ENCODE measurements at places on chromosomes 7 and 10. TPM values are rescaled to one million over a fixed set of nuclear protein-coding genes. Genes with fewer than 3 reads are reported as not detected.
A peak's percentile ranks its signal among the peaks of the same experiment; 100 is the strongest.

Gene INTS15
- total RNA-seq = 7.0 TPM

Gene MAP3K8
- total RNA-seq = 5.0 TPM

Gene CALCR
- not detected for total RNA-seq

Gene HMX2
- not detected for total RNA-seq

DNA sequence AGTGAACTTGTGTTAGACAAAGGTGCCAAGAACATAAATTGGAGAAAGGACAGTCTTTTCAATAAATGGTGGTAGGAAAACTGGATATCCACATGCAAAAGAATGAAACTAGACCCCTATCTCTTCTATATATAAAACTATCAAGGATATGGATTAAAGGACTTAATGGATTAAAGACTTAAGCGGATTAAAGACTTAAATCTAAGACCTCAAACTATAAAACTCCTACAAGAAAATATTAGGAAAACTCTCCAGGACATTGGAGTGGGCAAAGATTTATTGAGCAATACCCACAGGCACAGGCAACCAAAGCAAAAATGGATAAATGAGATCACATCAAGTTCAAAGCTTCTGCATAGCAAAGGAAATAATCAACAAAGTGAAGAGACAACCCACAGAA is 242.9 kb upstream of the MEOX2 start:
- no peak for DNase-seq

GRCh38 chr7:57201021-57201894 is 69.0 kb upstream of the ZNF479 start:
- no peak for DNase-seq

- no peak for DNase-seq
These were observed 56.8 kb downstream of the TCF7L2 start for GRCh38 chr10:113006656-113007342.

DNA sequence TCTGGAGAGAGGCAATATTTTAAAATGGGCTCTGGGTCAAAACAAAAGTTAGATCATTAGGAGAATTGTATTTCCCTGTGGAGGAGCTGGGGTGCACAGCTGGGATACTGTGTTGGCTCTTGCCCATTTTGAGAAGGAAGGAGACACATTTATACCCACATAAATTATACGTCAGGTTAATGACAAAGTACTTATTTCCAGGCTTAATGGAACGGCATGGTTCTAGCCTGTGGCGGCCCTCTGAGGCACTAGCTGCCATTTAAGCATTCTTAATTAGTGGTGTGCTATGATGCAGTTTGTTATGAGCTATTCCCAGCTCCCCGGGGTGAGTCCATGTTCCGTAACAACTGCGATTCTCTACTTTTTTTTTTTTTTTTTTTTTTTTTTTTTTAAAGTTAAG is 193.5 kb downstream of the SEC23IP start:
- DNase-seq = no peak

DNA sequence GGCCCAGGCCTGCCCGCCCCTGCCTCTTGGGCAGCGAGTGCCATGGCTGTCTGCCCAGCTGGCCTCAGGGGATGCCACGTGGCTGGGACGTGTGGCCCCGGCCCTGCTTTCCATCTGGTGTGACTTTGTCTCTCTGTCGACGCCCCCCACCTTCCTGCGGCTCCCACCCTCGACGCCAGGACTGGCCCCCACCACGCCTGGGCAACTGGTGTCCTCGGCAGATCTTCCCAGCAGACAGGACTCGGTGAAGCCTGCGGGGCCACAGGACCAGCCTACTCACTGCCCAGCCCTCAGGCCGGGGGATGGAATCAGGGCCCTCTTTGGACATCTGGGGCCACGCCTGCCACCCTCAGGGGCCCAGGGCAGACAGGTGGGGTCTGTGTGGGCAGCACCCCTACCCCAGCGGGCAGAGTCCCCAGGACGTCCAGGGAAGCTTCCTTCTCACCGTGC is 55.1 kb downstream of the UNCX start:
- DNase-seq = no peak

DNA sequence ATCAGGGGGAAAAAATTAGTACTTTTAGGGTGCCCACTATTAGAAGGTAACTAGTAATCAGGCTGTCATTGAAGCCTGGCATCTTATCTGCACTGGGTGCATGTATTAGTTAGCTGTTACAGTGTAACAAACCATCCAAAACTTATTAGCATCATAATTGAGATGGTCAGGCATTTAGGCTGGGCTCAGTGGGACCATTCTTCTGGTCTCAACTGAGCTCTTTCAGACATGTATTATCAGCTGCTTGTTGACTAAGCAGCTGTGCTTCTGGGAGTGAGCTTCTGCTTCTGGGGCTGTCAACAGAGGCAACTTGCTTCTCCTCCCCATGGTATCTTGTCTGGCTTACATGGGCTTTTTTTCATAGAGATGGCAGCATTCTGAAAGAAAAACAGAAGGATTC is 154.0 kb upstream of the ZNF92 start:
- DNase-seq = no peak

- no peak for DNase-seq
These were observed 116.4 kb downstream of the ATE1 start for GRCh38 chr10:121811386-121811785.

DNA sequence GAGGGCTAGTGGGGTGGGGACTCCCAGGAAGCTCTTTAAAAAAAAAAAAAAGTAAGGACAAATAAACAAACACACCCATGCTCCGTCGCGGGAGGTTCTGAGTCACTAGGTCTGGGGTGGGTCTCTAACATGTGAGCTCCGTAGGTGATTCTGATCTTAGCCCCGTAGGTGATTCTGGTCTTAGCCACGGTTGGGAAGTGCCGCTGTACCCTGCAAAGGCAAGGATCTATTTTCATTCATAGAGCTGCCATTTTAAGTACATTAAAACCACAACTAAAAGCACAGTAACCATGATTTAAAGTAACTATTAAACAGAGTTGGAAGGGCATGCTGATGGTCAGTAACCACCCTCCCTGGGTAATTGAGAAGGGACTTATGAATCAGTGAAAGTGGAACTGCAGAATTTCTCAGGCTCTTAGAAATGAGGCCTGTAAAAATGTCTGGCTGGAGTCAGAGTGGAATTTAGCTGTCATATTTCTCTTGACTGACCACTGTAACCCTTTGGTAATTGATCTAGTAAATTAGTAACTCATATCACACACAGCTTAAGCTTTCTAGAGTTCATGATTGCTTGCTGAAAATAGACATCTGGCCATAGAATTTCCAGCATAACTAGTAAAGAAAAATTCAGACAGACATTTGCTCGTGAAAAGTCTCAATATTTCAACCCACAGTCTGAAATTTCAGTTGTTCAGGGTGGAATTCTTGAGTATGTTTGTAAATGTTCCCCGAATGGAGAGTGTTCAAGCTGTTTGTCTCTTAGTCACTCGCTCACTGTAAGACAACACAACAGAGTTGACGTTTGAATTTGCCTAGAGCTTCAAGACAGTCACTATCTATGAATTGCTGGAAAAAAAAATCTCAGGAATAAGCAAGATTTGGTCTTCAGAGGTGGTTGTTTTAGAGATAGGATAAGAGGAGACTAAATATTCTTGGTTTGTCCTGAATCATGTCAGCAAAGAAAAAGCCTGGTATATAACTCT is 34.2 kb upstream of the TCF7L2 start:
- no peak for DNase-seq

GRCh38 chr10:76185471-76186301 is 754.3 kb downstream of the LRMDA start:
- DNase-seq = no peak

DNA sequence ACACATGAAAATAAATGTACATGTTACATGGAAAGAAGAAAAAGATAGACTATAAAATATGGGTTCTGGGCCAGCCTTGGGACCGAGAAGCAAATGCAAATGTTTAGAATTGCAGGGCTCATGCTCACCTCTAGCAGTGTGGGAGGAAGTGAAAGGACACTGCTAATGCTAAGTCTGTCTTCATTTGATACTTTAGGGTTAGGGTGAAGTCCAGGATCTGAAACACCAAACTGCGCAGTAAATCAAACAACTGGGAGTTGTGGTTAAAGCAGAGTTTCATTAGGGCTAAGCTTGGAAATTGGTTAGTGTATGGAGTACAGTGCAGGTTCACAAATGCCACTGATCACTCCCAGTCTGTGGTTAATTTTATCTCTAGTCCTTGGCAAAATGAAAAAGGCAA is 73.2 kb upstream of the PDK4 start:
- no peak for DNase-seq

GRCh38 chr10:127872011-127872761 is 20.6 kb downstream of the CLRN3 start:
- DNase-seq = peak; percentile 54

DNA sequence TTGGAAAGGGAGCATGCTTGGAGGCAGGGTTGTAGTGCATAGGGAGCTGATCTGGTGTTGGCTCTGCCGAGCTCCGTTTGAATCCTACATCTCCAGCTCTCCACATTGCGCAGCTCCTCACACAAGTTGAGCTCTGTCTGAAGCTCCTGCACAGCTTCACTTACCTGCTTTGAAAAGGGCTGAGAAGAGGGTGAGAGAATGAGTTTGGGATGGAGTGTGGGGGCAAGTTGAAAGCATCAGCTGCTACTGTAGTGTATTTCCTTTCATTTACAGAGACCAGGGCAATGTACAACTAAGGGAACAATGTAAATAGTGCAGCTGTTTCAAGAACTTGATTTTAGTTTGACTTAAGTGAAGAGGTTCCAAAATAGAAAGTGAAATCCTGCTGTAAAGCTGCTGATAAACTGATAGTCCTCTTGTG is 88.5 kb downstream of the VTI1A start:
- no peak for DNase-seq

DNA sequence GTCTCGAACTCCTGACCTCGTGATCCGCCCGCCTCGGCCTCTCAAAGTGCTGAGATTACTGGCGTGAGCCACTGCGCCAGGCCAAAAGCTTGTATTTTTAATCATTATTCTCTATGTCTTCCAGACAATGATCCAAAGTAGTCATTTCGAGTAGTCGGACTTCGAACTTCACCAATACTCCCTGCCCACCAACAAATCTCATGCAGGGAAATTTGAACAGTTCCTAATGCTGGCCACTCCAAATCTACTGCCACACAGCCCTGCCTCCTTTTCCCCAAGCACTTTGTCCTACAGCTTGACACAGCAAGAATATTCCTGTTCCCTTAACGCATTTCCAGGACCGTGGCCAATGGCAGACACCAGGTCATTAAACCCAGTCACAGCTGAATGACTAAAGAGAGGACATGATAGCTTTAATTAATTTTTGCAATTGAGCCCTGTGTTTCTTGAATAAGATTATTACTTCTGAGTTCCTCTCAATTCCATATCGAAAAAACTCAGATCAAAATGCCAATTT is 142.3 kb upstream of the NRP1 start:
- no peak for DNase-seq

- DNase-seq = no peak
These were observed 305.8 kb downstream of the MDFIC start for GRCh38 chr7:115227473-115228235.

DNA sequence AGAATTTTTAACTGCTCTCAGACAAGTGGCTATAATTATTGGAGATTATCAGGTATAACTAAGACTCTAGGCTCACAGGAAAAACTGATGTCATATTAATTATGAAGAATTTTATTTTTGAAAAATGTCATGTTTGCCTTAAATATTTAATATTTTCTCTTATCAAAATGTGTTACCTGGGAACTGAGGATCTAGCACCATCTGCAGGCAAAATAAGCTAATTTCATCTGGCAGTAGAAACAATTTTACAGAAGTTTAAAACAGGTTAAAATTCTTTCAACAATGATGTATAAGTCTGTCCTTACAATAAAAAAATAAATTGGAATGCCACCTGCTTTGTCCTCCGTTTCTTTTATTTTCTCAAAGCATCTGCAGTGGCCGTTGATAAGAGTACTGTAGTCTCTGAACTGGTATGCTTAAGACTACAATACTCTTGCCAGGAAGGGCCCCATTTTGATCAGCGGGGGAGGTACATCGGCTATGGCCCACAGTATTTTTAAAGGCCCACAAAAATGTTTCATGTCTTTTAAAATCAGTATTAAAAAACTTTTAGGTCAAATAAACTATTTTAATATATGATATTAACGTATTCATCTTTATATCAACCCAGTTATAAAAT is 81.3 kb downstream of the VWDE start:
- DNase-seq = peak; percentile 48

DNA sequence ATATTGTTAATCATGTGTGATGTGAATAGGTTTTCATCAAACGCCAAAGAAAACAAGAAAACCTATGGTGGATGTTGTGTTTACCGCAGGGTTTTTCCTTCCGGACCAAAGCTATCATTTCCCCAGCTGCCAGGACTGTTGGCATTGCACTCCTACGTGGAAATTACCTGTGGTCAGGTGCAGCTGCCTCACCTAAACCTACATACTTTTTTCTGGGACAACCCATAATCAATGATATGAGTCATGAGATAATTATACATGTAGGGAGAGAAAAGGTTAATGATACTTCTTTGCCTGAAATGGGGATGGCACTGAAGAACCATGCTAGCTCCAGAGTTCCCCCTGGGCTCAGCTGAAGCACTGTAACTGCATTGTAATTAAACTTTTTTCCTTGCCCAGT is 223.6 kb upstream of the SEMA3E start:
- no peak for DNase-seq

DNA sequence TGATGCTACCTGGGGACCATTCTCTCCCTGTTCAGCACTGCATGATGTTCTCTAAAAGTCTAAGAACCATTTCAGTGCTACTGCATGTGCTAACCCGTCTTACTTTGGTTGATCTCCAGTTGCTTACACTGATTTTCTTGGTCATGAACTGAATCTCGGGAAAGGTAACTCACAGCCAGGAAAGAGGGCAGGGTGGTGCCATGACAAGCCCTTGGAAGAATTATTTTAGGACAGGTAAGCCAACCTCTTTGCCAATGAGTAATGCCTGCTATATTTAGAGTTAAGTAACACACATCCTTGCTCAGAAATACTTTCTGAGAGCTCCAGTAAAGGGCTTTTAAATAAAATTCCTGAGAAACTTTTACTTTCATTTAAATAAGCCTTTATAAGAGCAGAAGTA is 126.7 kb downstream of the ARL4A start:
- no peak for DNase-seq

DNA sequence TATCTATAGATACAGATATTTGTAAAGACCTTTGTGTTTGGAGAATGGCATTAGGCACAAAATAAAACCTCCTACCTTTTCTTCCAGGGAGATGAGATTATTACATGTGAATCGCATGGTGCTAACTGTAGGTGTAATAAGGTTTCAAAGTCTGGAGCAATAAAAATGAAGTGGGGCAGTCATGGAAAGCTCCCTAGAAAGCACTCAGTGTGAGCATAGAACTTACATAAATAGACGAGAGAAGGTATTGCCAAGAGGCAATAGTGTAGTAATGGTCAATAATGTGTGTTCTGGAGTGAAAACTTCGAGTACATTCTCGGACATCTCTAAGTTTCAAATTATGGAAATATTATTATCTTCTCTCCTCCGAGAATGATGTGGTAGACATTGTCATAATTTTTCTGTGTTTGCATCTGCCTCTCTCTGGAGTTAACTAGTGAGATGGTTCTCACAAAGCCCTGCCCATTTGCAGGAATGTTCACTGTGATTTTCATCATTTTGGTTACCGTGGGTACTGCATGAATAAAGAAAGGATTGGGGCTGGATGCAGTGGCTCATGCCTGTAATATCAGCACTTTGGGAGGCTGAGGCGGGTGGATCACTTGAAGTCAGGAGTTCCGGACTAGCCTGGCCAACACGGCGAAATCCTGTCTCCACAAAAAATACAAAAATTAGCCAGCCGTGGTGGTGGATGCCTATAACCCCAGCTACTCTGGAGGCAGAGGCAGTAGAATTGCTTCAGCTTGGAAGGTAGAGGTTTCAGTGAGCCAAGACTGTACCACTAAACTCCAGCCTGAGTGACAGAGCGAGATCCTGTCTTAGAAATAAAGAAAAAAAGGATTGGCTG is 10.6 kb downstream of the VIM start:
- peak; percentile 90 for DNase-seq

GRCh38 chr7:21368317-21368716 is 59.6 kb upstream of the SP4 start:
- no peak for DNase-seq

GRCh38 chr7:96827701-96828100 is 118.1 kb upstream of the SEM1 start:
- no peak for DNase-seq
